ENCODE measurements at places on chromosomes 3 and 15.

- DNase-seq: peak; percentile 14
Measured at GRCh38 chr15:85407421-85408269, 27.2 kb downstream of the AKAP13 start.

GRCh38 chr3:66762916-66763693 is 235.0 kb upstream of the KBTBD8 start:
- no peak for DNase-seq

GRCh38 chr3:5058471-5058951 is 63.6 kb upstream of the ARL8B start:
- DNase-seq: no peak

DNA sequence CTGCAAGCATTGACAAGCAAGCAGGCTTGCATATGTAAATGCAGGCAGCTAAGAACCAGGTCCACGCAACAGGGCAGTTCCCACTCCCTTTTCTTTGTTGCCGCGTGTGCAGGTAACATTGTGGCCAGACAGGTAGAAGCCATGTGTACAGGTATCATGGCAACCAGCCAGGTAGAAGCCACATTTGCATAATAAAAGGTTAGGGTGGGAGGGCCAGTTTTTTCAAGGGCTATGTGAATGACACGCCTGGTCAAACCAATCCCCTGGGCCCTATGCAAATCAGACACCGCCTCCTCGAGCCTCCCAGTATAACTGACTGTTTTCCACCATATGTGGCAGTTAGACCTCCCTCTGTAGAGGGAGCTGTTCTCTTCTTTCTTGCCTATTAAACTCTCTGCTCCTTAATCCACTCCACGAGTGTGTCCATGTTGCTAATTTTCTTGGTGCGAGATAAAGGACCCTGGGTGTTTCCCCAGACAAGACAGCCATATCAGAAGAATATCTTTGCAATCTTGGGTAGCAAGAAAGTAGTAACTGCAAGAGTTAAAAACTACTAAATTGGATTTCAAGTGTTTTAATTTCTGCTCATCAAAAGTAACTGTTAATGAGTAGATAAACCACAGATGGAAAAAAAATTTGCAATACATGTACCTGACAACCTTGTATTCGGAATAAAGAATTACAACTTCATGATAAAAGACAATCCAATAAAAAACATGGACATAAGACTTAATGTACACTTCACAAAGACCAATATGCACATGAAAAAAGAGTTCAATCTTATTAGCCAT is 21.8 kb downstream of the PCOLCE2 start:
- DNase-seq: no peak

GRCh38 chr3:141407047-141407446 is 38.7 kb downstream of the ZBTB38 start:
- no peak for DNase-seq

DNA sequence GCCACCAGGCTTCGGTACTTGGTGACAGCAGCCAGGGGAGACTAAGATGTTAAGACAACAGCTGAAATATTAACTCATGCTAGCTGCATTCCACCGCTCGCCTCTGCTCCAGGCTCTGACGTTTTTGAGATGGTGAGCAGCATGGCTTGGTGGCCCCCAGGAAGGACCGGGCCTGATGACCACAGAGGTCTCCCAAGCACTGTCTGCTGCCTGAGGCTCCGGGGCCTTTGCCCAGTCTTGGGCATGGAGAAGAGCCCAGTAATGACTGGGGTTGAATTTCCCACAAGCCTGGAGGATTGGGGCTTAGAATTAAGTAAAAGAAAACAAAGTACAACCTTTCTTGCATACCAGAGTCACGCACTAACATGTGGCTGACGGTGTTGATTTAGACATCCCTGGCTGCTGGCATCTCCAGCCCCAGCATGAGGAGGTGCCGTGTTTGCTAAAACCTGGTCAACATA is 243.6 kb upstream of the LYSMD4 start:
- no peak for DNase-seq

DNA sequence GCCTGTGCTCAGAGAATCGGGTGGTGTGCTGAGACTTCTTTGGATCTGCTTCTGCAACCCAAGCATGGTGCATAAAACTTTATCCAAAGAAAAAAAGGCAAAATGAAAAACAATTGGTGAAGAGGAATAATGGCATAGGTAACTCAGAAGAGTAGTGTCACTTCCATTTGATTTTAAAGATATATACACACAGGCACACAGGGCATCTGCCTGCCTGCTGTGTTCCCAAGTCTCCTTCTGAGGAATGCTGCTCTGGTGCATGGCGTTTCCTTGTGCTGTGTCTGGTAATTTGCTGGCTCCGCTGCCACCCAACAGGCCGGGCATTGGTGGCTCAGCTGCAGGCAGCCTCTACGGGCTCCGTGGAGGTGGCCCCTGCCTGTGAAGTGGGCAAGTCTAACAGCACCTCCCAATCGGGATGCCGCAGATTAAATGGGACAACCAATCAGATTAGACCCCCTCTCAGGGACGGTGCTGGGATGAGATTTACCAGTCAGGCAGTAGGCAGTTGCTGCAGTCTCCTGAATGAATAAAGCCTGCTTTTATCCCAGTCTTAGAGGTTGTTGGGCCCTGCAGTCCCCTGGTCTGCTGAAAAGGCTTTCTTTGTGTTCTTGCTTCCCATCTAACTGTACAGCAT is 253.7 kb upstream of the RASGRP1 start:
- no peak for DNase-seq

DNA sequence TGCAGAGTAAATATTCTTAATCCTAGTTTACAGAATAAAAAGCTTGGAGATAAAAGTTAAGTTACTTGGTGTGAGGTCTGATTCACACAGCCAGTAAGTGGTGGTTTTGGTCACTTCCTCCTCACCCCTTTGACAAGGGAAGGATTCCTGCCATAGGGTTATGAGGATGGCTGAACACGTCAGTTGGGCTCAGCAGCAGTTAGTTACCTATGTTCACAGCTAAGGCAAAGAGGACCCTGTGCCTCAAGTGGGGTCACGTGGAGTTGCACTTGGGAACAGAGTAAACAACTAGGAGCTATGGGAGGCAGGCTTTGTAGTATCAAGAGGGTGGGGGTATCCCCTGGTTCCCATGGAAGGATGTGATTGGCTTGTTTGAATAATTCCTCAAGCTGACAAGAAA is 232.2 kb downstream of the UBE2E2 start:
- no peak for DNase-seq

GRCh38 chr3:189235214-189235613 is 63.4 kb downstream of the TPRG1 start:
- no peak for DNase-seq

- no peak for DNase-seq
Measured at GRCh38 chr3:144275005-144275404, 303.4 kb downstream of the DIPK2A start.

DNA sequence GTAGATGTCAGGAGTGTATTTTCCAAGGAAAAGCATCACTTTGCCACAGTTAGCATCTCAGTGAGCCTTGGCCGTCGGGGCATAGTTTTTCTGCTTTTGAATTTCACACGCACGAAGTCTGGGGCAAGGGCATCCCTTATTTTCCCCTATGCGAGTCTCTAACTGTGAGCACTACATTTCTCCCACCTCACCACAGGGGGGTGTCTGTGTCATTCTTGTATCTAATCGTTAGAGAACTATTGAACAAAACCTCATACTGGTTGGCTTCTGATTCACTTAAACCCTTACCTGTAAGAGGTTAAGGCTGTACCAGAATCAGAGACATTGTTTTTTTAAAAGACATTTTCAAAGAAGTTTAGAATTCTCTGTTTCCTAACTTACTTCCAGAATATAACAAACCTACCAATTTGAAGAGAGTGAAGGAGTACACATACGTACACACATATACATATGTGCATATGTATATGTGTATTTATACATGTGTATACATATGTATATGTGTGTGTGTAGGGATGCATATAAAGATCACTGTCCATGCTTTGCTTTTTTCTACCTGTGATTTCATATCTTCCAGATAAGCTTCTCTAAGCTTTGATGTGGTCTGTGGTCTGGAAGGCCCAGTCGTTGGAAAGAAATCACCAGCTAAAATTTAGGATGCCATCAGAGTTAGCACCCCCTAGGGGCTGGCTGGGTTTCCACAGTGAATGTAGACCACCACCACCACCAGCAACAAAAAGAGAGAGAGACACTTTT is 49.4 kb downstream of the MYZAP start:
- DNase-seq: no peak

DNA sequence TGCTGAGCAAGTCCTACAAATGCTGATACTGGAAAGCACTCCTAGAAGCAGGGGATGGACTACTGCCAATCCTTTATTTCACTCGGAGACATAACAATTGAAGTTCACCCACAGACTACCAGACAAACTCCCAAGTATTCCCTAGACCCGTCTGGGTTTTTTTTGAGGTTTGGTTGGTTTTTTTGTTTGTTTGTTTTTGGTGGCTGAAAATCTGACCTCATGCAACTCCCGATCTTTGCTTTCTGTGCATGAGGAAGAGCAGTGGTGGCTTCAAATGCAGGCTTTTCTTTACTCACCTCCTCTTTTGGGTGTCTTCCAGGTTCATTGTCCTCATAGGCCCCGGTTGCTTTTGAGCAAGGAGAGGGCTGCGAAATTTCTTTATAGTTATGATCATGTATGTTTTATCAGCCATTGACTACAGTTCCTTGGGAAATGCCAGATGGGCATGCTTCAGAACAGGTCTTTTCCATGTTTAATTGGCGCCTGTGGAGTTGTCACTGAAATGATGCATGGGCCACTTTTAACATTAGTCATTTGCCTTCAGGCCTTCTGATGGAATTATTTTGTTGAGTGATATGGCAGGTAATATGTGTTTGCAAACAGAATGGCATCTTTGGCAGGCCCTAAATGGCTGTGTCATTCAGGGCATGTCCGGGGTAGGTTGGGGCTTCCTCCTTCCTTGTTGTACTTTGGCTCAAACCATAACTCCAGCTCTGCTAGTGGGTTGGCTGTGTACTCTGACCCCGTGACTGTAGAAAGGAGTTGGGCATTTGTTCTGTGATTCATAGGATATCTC is 81.3 kb upstream of the ZBED2 start:
- no peak for DNase-seq
